ENCODE measurements at places on chromosomes 12 and 14. TPM values are rescaled to one million over a fixed set of nuclear protein-coding genes. Genes with fewer than 3 reads are reported as not detected.

RD3L gene
- not detected for total RNA-seq

RNASE3 gene
- not detected for total RNA-seq

PIWIL1 gene
- 0.27 TPM for total RNA-seq

RTN1 gene
- 0.79 TPM for total RNA-seq

PTPRO gene
- 3.7 TPM for total RNA-seq

IL22 gene
- total RNA-seq, result not detected

P2RX4 gene
- total RNA-seq, result 119 TPM

HOXC13 gene
- total RNA-seq, result not detected

ZDHHC22 gene
- not detected for total RNA-seq

PELI2 gene
- total RNA-seq, result 8.8 TPM

SLC7A8 gene
- total RNA-seq, result 2.3 TPM

AQP6 gene
- not detected for total RNA-seq

CLEC2B gene
- not detected for total RNA-seq

PSEN1 gene
- total RNA-seq, result 73.6 TPM

All from kidney epithelial cell (primary cell).